ENCODE measurements at places on chromosomes 6 and 20.

DNA sequence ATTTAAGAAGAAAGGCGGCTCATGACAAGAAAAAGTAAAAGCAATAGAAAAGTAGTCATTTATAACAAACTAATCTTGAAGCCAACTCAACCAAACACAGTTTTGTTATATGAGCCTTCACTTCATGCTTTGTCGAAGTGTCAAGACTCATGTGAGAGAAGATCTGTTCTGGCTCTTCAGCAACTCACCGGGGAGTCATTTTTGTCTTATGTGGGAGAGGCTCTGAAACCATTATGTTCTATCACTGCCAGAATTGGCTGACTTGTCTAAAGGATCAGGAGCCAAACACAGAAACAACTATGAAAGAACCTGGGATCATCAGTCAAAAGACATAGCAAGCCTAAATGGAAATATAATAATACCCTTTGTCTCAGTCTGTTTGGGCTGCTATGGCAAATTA, 105.2 kb downstream of the CDK19 start:
- DNase-seq, result no peak

DNA sequence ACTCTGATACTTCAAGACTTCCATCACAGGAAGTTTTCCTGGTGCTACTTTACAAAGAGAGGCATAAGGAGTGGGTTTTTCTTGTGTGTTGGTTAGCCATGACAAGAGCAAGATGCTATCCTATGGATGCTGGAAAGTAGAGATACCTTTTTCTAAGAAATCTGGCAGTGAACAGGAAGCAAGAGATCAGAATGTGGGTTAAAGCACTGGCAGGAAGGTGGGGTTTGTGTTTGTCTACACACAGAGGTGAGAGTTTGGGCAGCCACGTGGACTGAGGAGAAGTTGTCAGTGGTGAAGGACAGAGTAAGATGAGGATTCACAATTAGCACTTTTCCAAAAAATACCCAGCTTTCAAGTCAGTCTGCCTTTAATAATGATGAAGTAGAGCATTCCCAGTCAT, 17.9 kb downstream of the SLC2A12 start:
- no peak for DNase-seq

- DNase-seq, result peak; percentile 62
These were observed at the start of gene MAFB for GRCh38 chr20:40689100-40689942. Gene MAFB (minus strand): TSS chr20:40689236. CDS start chr20:40688850, 386 bp downstream.

GRCh38 chr20:34023937-34024722, 30.4 kb downstream of the RALY start:
- DNase-seq, result no peak

DNA sequence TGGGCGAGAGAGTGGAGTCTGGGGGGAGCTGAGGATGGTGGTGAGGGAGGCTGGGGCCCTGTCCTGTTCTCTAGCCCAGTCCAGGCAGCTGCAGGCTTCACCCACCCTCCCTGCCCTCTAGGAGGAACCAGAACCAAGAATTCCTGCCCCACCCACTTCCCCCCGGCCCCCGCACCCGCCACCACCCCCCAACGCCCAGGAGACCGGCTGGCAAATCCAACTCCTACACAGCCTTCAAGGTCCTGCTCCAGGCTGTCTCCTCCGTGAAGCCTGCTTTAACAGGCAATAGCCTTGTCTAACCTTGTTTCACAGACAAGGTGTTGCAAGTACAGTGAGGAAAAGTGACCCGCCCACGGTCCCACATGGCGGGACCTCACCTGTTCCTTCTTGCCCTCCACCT, 2.4 kb downstream of the SPDEF start:
- no peak for DNase-seq

DNA sequence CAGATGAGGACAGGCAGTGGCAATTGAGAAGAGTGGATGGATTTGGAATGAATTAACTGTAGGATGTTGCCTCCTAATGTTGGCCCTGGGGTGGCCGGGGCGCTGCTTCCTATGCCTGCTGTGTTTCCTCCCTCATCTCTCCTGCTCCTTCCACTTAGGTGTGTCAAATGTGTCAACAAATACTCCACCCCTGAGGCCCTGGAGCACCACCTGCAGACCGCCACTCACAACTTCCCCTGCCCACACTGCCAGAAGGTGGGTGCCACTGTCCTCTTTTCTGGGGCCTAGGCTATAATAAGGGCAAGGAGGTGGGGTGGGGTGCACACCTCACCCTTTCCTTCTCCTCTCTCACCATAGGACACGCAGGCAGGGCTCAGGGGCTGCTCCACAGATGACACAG, 30.0 kb upstream of the CHMP4B start:
- no peak for DNase-seq

DNA sequence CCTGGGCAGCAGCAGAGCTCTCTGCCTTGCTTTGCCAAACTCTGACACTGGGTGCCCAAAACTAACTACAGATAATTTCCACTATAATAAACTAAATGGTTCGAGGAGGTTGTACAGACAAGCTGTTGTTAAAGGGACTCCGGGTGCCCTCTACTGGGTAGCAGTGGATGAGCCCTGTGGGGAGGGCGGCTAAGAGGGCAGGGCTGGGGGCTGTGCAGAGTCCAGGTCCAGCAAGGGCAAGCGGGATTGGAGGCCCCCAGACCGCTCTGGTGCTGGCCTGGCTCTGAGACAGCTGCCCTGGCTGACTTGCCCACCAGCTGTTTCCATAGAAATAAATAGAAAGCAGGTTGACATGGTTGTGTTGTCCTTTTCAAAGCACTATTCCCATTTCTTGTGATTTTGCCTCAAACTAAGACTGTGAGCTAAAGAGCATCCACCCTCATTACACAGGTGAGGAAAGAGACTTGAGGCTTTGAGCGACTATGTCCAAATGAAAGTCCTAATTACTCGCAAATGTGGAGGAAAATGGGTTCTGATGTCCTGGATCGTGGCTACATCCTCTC, 167.6 kb upstream of the CST7 start:
- no peak for DNase-seq

DNA sequence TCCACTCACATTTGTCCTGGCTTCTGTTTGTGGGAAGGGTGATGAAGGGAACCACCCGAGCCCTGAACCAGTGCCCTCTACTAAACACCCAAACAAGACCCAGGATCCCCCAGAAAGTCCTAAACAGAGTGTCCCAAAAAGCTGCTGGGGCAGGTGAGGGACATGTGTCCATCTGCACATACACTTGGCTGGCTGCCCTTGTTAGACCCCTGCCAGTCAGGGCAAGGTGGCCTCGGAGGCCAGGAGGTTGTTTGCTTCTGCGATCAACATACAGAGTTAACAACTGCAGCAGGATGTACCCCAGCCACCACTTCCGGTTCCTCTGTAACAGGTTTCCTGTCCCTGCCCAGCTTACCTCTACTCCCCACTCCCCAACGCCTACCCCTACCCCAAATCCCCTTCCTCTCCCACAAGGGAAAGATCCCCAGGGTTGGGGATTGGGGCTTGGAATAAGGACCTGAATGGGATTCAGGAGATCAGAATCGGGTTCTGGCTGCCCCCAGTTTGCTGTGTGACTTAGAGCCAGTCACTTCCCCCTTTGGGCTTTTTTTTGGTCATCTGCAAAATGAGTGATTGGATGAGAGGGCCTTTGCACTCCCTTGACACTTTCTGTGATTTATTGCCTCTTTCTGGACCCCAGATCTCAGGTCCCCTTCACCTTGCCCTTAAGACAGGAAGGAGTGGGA, 13.9 kb downstream of the DEF6 start:
- DNase-seq, result peak; percentile 60

DNA sequence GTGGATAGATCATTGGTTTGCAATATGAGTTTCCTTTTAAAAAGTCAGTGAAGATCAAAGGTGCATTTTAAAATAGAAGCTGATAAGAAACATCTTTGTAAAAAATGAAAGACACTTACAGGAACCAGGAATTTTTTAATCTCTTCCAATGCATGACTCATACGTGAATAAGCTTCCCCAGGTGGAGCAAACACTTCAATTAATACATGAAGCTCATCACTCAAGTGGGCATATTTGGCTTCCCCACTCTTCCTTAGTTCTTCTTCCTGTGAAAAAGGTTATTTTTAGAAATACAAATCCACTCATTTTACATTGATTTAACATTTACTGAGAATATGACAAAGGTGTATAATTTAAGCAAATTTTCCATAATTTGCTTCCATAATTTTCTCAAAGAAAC, 308.1 kb downstream of the KHDRBS2 start:
- no peak for DNase-seq

GRCh38 chr6:14728396-14729024, 517.4 kb upstream of the JARID2 start:
- DNase-seq, result no peak

- DNase-seq, result no peak
These were observed 16.1 kb upstream of the ZNF76 start for GRCh38 chr6:35243386-35243958.

- no peak for DNase-seq
These were observed 11.8 kb upstream of the IBTK start for GRCh38 chr6:82259389-82259788.

GRCh38 chr20:53444401-53445149, 149.1 kb downstream of the ZNF217 start:
- no peak for DNase-seq

- no peak for DNase-seq
These were observed 269.0 kb downstream of the UST start for GRCh38 chr6:149015535-149016525.

- no peak for DNase-seq
These were observed 59.6 kb downstream of the PRDM1 start for GRCh38 chr6:106145741-106146227.

GRCh38 chr6:90646940-90647339, 60.1 kb upstream of the MAP3K7 start:
- no peak for DNase-seq

DNA sequence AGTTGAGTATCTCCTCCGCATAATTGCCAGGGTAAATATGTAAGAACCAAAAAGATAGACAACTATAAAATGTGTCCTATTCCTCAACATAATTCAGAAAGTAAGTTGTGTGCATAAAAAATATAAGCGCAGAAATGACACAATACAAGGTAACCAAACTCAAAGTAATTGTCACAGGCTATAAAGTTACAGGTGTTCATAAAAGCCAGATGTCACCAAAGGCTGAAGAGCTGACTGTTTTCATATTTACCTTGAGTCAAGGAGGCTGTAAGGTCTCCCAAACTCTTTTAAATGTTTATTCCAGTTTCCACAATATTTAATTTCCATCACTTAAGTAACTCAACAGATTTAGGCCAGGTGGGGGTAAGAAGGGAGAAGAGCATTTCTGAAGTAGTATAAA, 192.2 kb upstream of the MARCKS start:
- no peak for DNase-seq

Measured in B cell (primary cell).